ENCODE measurements at places on chromosomes 7 and 10. TPM values are rescaled to one million over a fixed set of nuclear protein-coding genes. Genes with fewer than 3 reads are reported as not detected.

The LYZL1 gene
- not detected for total RNA-seq

The GPR37 gene
- 0.54 TPM for total RNA-seq

The HMX3 gene
- not detected for total RNA-seq

The MXI1 gene
- 7.2 TPM for total RNA-seq

The CACNB2 gene
- total RNA-seq: not detected

The TWIST1 gene
- 2.8 TPM for total RNA-seq

The MRC1 gene
- total RNA-seq: 0.02 TPM

The LDB3 gene
- 0.18 TPM for total RNA-seq

The PRLHR gene
- total RNA-seq: not detected

The DNAAF5 gene
- 47.9 TPM for total RNA-seq

The NEBL gene
- 14.0 TPM for total RNA-seq

The TSPAN15 gene
- total RNA-seq: 80.7 TPM

The EVX1 gene
- 0.19 TPM for total RNA-seq

The ADAM12 gene
- total RNA-seq: 4.9 TPM

The CALHM1 gene
- not detected for total RNA-seq

The ASAH2 gene
- total RNA-seq: 2.8 TPM

The ASL gene
- 22.9 TPM for total RNA-seq

The ANKRD7 gene
- total RNA-seq: 0.30 TPM

The PDZD7 gene
- 0.70 TPM for total RNA-seq

The ADAP1 gene
- total RNA-seq: 3.3 TPM

The RP9 gene
- total RNA-seq: 32.8 TPM

The CTNNA3 gene
- not detected for total RNA-seq

The TFR2 gene
- total RNA-seq: 2.2 TPM

The CCZ1B gene
- 41.9 TPM for total RNA-seq

The MCM10 gene
- 23.8 TPM for total RNA-seq

The PRKCQ gene
- 4.5 TPM for total RNA-seq

The PDE6C gene
- total RNA-seq: not detected

The NPTX2 gene
- 0.25 TPM for total RNA-seq

The DYDC2 gene
- total RNA-seq: not detected

The TMEM229A gene
- not detected for total RNA-seq

The FKBP6 gene
- not detected for total RNA-seq

The EBLN1 gene
- total RNA-seq: not detected

The CALY gene
- total RNA-seq: 0.32 TPM

The CUBN gene
- 0.15 TPM for total RNA-seq

The DDC gene
- 0.67 TPM for total RNA-seq

The TBRG4 gene
- 87.5 TPM for total RNA-seq
